ENCODE measurements at places on chromosomes 6 and 20.

- peak; percentile 60 for DNase-seq
Observed at GRCh38 chr6:122610690-122611455, 668 bp downstream of the PKIB start.

- DNase-seq: peak; percentile 59
Observed at GRCh38 chr6:157379656-157380457, 1.1 kb upstream of the ZDHHC14 start.

DNA sequence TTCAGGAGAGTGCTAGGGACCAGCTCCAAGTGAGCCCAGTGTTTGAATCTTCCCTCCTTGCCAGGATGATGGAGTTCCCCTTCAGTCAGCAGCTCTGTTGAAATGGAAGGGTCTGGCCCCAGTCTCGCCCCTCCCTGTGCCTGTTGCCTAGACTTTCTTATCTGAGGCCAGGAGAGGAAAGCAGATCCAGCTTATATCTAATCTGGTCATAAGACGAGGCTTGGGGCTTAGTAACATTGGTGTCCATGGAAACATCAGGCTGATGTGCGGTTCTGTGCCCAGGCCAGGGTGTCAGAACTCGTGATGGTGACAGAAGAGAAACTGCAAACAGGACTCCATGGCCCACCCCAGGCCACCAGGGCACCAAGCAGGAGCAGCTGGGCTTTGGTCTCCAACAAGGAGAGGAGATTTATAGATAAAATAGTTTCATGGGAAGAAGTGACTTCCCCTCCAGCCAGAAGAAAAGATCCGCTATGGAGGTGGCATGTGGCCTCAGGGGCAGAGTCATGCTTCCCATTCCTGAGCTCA, 9.8 kb downstream of the MAS1L start:
- DNase-seq: no peak

DNA sequence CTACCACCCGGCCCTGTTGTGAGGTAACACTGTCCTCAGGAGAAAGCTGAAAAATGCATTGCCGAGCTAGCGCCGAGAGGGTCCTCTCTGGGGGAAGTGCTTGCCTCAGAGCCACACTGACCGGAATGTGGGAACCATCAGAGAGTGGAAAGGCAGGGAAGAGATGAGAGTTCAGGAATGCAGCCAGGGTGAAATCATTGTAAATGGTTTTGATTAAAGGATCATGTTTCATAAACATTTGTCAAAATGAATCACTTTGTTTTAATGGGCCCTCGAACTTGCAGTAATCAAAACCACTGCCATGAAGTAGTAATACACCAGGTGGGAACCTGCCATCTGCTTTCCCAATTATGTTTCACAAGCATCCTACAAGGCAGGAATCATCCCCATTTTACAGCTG, 16.9 kb upstream of the IL17F start:
- no peak for DNase-seq

DNA sequence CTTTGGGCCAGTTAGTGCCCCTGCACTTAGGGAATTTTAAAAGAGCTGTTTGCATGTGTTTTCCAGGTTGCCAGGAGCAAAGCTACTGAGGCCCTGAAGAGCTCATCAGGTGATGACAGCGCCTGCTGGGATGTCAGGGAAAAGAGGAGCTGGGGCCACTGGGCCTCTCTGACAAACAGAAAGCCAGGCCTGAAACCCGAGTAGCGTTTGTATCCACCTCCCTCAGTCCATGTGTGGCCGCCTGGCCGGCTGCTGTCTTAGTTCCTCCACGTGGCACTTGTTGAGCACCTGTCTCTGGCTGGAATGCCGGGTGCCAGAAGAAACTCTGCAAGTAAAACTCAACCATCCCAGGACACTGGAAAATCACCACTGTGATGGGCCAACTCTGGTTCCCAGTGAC, 601.2 kb downstream of the CDH26 start:
- no peak for DNase-seq

DNA sequence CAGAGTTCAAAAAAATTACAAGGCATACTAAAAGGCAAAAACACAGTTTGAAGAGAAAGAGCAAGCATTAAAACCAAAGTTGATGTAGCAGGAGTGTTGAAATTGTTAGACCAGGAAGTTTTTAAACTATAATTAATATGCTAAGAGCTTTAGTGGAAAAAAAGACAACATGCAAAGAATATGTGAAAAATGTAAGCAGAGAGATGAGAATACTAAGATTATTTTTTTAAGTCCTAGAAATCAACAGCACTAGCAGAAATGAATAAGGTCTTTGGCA, 192.6 kb downstream of the ERMARD start:
- DNase-seq: no peak

- DNase-seq: no peak
Observed at GRCh38 chr6:30483677-30484279, 5.5 kb upstream of the HLA-E start.

GRCh38 chr20:58988565-58988882, 7.5 kb downstream of the NELFCD start:
- no peak for DNase-seq

DNA sequence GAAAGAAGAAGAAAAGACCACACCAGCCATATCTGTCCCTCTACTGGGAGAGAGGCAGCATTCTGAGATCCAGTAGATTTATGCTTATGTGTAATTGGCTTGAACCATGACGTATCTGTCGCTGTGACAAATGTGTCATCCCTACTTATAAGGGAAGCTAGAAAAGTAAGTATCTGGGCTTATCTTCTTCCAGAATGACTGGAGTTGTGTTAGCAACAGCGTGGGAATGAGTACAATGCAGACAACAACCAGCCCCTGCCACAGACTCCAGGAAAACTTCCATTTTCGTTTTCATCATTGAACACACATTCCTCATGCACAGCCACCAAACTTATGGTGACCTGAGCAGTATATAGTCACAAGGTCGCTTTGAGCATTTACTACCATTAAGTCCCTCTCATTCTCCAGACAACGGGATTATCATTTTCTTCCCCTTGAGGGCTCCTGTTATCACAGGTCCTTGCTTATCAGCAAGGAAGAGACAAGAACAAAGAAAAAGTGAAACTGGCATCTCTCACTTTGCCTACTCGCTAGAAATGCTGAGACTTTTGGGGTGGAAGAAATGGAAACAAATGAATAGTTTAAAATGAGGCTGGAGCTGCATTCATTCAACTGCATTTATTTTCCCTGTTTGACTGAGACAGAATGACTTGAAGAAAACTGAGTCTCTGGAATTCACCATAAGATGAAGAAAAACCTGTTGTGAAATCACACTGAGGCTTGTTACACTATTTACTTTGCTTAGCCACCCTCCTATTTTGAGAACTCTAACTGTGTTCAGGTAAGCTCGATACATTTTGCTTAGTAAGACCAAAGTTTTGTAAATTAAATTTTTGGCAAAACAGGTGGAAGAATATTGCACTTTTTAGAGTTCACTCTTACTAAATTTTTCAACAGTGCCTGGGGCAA, 149.3 kb upstream of the FOXQ1 start:
- DNase-seq: no peak

DNA sequence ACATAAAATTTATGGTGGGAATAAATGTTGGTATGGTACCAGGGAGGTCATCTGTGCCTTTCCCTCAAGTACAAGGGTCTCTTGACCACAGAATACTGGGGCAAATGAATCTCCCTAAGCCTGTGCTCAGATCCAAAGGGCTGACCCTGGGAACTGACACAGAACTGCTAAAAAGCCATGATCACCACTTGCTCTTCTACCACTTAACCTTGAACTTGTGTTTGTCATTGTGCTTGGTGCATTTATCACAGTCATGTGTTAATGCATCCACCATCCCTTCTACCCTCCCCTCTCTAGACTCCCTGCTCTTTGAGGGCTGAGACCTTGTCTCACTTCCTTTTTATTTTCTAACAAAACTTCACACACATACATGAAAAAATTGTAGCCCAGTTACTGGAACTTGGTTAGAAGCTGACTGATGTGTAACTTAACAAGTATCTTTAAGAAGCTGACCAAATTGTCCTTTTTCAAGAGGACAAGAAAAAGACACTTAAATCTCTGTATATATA, 46.1 kb upstream of the PBOV1 start:
- no peak for DNase-seq

DNA sequence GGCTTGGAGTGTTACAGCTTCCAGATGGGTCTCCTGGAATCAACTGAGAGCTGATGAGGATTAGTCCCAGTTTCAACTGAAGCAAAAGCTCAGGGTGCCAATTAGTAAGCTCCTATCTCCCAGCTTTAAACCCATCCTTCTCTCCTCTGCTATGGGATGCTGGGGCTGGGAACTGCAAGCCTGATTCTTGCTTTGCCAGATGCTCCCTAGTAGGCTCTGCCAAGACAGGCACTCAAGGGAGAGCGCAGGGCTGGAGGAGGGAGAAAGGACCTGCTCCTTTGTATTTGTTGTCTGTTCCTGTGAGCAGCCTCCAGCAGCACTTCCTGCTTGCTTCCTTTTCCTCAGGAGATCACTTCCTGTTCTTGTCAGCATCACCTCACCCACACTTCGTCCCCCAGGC, 309.7 kb downstream of the KIF16B start:
- peak; percentile 68 for DNase-seq

DNA sequence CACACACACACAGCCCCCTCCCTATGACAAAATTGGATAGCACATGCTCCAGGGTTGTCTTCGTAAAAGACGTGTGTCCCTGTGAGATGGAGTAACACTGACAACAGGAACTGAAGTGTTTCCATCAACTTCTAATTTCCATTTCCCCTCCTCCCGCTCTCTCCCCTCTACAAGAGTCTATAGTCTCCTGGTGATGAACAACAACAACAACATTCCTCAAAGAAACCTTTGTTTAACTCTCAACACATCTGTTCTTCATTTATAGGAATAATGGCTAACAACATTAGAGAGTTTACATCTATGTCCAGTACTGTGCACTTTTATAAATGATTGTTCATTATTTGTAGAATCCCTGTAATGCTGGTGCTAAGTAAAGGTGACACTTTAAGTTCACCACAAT, 205.8 kb upstream of the SSTR4 start:
- no peak for DNase-seq

- DNase-seq: no peak
Observed at GRCh38 chr20:53608456-53609452, 15.1 kb upstream of the ZNF217 start.

- DNase-seq: no peak
Observed at GRCh38 chr6:108353853-108354252, 59.0 kb downstream of the AFG1L start.

DNA sequence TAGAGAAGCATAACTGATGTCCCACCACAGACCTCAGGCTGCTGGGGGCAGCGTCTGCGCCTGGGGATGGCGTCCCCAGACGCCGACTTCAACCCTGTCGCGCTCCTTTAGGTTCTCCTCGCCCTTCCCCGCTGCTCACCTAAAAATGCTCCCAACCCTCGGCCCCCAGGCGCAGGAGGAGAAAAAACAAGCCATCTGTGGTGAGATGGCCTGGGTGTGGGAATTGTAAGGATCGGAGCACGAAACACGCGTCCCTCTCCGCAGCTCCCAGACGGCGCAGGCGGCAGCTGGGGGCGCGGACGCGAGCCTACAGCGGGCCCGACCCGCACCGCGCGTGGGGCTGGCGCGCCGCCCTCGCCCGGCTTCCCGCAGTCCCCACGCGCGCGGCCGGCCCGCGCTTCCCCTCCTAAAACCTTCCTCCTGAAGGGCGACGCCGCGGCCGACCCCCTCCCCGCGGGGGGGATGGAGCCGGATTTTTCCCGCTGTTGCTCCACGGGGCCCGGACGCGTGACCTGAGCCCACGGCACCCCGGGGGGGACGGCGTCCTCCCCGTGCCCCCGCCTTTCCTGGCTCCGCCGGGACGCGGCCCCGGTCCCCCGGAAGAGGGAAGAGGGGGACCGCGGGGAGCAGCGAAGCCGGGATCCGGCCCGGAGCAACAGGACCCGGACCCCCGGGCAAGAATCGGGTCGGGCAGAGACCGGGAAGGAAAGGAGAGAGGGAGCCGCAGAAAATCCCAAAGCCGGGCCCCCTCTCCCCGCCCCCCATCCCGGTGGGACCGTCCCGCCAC, 611 bp downstream of the EPB41L2 start:
- DNase-seq: no peak

GRCh38 chr6:131979515-131980337, 28.6 kb upstream of the CCN2 start:
- no peak for DNase-seq

- DNase-seq: no peak
Observed at GRCh38 chr6:3549314-3549940, 92.6 kb upstream of the SLC22A23 start.

- no peak for DNase-seq
Observed at GRCh38 chr20:36435592-36436541, 105.5 kb upstream of the MYL9 start.

GRCh38 chr6:106702046-106702445, 72.7 kb downstream of the QRSL1 start:
- DNase-seq: no peak

GRCh38 chr6:37170273-37171200, 585 bp downstream of the PIM1 start:
- no peak for DNase-seq
